Stimulated activated CD4-positive, alpha-beta T cell treated with anti-CD3 and anti-CD28 coated beads, Interleukin-4, amount 100 ng/mL, for 4 hours (primary cell): ENCODE measurements at places on chromosomes 3 and 15.

- no peak for DNase-seq
Measured at GRCh38 chr3:74636981-74637380, 22.5 kb upstream of the CNTN3 start.

DNA sequence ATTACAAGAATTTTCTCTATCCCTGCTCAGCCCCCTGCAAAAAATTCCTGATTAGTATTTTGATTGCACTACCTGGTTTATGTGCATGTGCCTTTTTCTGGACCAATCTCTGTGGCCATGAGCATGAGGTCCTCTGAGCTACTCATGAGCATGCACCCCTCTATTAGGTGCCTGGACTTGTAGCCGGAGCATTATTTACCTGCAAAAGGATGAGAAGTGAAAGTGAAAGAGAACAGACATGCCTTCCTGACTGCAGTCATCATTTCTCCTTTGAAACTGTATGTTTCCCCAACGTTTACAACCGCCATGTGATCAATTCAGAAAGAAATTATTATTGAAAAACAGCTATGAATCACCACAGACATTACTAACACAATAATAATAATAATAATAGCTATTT, 1008.8 kb downstream of the ROBO2 start:
- DNase-seq: no peak

GRCh38 chr3:56001991-56002390, 466.3 kb downstream of the ERC2 start:
- no peak for DNase-seq

GRCh38 chr3:191338177-191338488, 7.8 kb upstream of the UTS2B start:
- no peak for DNase-seq

DNA sequence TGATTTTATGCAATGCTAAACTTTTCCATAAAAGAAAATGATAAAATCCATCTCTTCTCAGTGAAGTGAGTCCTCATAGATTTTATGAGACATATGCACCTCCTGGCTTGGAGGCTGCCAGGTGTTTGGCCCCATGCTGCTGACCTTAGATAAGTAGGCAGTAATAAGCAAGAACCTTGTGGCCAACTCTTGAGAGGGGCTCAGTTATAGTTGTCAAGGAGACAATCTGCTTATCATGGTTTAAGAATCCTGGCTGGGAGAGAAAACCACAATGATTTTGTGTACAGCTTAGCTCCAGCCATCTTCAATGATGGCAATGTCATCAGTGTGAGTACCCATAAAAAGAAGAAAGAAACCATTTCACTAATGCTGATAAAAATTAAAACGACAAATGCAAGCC, 252.1 kb downstream of the CPNE4 start:
- no peak for DNase-seq

GRCh38 chr3:194205675-194206133, 69.8 kb downstream of the HES1 start:
- no peak for DNase-seq

- DNase-seq: no peak
Measured at GRCh38 chr3:195260280-195260905, 10.6 kb downstream of the XXYLT1 start.

DNA sequence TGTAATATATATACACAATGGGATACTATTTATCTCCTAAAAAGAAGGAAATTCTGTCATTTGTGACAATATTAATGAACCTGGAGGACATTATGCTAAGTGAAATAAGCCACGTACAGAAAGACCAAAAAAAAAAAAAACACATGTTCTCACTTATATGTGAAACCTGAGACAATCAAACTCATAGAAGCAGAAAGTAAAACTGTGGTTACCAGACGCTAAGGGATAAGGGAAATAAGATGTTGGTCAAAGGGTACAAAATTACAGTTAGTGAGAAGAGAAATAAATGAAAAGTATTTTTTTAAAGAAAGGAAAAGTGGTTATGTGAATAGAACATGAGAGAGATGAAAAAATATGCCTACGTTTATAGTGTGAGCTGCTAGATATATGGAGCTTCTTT, 101.1 kb downstream of the CPNE4 start:
- DNase-seq: no peak

GRCh38 chr15:69513450-69513960, 60.9 kb downstream of the RPLP1 start:
- no peak for DNase-seq

- no peak for DNase-seq
Measured at GRCh38 chr3:99920481-99921376, 103.1 kb downstream of the CMSS1 start.
